Mesendoderm (in vitro differentiated cells): ENCODE measurements at places on chromosomes 5 and 9.
A peak's percentile ranks its signal among the peaks of the same experiment; 100 is the strongest.

DNA sequence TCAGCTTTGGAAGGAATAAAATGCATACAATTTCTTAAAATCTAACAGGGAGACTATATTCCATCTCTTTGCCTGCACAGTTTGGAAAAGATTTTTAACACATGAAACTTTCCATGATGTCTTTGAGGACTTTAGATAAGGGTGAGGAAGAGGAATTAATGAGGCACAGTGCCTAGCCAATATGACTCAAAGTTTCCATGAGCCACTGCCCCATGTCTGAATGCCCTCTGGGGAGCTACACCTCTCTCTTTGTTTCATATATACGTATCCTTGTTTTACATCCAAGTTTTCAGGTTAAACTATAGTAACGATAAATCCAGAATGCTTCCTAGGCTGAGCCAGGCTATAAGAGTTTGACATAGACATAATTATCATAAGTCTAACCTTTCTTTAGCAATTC, 349.3 kb upstream of the TLE4 start:
- DNase-seq, result no peak

- DNase-seq, result no peak
Observed at GRCh38 chr9:21837501-21837900, 35.1 kb downstream of the MTAP start.

DNA sequence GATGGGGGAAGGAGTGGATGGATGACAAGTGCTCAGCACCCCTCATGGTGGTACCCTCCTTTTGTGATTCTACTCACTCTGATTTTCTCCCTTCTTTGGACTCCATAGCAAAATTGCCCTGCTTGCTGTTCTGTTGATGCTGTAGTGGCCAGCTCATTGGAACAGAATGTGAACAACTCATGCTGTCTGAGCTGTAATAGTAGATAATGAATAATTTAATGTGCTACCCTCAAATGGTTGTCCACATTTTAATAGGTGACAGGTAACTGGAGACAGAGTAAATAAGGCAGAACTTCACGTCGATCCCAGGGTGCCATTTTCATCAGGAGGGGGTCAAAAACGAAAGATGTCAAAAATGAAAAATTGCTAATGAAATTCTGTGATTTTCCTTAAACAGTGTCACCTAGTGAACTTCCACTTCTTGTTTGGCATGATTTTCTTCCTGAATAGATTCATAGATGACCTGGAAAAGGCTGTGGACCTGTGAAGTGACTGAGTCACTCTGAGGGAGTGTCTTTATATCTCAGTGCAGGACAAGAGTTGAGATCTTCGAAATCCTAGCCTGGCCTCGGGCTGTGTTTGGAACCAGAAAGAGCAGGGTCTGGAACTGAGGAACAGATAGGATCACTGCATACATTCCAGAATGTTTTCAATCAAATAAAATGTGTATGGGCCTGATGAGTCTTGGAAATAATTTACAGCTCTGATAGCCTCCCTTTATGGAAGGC, 270.2 kb downstream of the PSAT1 start:
- no peak for DNase-seq

- DNase-seq, result peak; percentile 82
Observed at GRCh38 chr9:91758491-91758981, 191.5 kb downstream of the ROR2 start.

DNA sequence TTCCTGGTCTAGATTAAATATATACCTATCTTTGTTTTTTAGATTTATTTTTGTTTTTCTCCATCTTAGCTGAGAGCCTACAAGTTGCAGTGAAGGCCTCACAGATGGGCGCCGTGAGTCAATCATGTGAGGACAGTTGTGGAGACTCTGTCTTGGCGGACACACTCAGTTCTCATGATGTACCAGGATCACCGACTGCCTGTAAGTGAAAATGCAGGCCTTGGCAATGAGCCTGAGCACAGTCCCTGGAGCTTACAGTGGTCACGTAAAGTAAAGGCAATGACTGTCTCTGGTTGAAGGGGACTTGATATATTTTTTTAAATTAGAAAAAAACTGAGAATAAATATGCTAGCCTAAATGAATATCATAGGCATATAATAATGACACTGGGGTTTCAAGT, 271.9 kb downstream of the ARHGEF28 start:
- no peak for DNase-seq

DNA sequence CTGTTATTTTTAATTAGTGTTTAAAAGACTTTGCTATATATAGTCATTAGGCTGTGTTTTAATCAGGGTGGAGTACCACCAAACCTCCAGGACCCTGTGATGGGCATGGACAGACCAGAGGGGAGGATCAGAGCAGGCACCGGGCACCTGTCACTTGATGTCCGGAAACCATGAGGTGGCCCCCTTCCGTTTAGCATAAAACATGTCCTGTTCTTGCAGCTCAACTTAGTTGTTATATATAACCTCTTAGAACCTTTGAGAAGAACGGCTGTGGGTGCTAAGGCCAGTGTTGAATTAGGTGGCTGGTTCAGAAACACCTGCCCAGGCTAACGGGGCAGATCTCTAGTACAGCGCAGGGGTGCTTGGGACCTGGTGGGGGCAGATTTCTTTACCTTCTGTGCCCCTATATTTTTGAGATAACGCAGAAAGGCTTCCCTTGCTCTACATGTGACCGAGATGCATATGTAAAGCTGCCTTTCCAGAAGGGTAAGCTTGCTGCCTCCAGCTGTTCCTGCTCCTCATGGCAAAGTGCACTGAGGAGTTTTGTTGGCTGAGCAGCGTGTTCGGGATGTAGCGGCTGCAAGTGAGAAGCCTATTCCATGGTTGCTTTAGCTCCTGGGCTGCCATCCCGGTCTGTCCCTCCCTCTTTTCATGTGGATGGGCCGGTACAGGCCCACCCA, 255.5 kb downstream of the FANCC start:
- DNase-seq, result no peak

- DNase-seq, result peak; percentile 38
Observed at GRCh38 chr9:71966601-71967000, 55.2 kb downstream of the C9orf85 start.

GRCh38 chr5:142507531-142508372, 178.1 kb downstream of the FGF1 start:
- no peak for DNase-seq

DNA sequence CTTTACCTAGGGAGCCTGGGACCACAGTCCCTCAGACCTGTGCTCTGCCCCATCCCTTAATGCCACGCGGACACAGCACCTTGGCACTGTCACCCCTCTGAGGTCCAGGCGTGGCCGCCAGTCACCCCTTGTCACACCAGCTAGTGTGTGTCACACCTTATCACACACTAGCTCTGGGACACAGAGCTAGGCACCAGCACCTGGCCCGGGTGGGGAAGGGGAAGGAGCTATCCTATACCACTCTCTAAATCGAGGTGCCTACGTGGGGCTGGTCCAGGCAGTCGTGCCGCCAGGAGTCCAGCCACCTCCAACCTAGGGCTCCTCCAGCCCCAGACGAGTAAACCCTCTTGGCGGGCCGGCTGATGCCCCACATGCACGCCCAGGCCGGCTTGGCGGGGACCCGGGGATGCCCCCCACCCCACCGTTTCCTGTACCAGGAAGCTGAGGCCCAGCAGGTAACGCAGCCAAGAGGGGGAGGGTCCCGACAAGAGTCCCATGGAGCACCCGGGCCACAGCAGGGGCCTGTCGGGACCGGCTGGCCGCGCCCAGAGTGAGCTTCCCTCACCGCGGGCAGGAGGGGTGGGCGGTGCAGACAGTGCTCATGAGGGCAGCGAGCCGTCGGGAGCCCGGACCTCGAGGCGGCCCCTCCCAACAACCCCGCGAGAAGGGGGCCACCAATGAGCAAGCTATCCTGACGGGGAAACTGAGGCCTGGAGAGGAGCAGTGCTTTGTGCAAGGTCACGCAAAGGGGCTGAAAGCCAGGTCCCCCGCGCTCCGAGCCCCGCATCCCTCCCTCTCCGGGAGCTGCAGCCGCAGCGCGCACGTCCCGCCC, 550 bp downstream of the CORO2A start:
- peak; percentile 63 for DNase-seq

- DNase-seq, result no peak
Observed at GRCh38 chr9:38308136-38308535, 84.4 kb upstream of the ALDH1B1 start.

GRCh38 chr5:135890867-135891266, 4.8 kb downstream of the IL9 start:
- DNase-seq, result no peak

DNA sequence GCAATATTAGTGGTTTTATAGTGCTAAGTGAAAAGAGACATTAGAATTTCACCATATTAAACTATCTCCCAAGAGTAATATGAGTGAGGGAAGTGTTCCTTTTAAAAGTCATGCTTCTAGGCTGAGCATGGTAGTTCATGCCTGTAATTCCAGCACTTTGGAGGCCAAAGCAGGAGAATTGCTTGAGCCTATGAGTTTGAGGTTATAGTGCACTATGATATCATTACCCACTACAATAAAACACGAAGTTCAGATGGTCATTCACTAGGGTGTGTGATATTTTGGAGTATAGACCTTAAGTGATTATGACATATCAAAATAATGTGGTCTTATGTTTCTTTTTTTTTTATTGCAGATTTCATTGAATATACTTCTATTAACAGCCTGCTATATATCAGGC, 6.7 kb downstream of the KIF2A start:
- DNase-seq, result no peak

DNA sequence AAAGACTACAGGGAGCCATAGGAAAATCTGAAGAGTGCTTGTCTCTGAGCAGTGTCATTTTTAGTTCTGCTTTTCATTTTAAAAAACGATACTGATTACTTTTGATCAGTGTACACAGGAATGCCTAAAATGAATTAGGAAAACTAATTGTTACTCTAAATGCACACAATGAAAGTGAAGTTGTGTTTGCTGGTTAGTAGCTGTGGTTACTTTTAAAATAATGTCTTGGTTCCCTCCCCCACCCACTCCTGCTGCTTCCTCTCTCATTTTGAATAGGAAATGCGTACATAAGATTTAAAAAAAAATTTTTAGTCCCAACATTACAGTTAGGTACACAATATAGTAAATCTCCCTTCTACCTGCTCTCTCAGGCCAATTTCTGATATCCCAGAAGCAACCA, 47.5 kb upstream of the PLPP1 start:
- no peak for DNase-seq

- DNase-seq, result no peak
Observed at GRCh38 chr9:134869554-134870300, 10.9 kb upstream of the FCN2 start.

DNA sequence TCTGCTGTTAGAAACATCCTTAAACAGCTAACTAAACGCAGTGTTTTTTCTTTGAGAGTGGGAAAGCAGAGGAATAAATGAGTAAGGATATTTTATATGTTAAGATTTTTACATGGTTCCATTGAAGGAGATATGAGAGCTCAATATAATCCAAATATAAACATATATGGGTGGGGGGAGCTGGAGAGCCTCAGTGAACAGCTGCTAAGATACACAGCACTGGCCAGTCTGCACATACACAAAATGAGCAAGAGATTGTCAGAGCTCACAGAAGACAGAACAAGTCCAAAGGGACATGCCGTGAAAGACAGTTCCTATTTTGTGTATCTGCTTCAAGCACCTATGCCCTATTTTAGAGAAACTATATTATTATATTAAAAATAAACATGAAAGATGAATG, 46.9 kb downstream of the CLINT1 start:
- no peak for DNase-seq

DNA sequence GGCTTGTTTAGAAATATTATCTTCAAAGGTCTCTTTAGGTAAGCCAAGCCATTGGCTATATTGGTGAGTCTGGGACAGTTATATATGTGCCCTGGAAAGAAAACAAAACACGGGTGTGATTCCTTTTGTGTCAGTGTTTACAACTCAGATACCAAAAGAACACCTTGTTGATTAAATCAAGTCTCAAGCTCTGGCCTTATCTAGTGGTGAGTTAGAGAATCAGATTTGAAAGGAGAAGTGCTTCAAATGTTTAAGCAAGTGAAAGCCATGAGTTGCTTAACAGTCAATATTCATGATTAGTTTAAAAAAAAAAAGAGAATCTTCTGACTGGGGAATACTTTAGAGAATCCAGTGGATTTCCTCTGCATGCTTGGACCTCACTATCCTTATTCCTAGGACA, 68.3 kb downstream of the IQGAP2 start:
- DNase-seq, result no peak
